ENCODE measurements at places on chromosomes 11 and 22.

DNA sequence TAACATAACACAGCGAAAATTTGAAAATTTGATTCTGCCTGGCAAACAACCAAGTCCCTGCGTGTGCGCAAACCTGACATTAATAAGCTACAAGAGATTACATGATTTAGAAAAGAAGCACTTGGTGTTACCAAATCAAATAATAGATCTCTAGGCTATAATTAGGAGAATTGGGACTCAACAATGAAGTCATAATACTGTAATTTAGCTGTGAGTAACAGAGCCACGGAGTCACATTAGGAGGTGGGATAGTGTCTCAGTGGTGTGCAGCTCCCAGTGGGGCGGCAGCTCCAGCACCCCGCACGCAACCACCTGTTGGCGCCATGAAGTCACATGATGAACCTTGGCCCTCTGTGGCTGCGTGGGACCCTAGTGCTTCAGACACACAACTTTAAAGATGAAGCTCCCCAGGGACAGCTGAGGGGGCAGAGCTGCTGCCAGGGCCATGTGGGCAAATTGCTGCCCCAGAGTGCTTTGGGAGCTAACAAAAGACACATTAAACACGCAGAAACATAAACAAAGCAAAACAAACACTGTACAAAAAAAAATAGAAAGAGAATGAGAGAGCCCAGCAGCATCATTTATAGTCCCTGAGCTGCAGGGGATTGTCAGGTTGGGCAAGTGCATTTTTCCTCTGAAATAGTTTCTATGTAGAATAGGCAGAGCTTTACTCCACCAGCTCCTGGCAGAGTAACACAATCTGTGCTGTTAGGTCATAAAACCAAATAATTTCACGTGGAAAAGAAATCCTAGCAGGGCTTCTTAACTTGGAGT lies 605.6 kb downstream of the SOX6 start:
- DNase-seq: peak; percentile 76

DNA sequence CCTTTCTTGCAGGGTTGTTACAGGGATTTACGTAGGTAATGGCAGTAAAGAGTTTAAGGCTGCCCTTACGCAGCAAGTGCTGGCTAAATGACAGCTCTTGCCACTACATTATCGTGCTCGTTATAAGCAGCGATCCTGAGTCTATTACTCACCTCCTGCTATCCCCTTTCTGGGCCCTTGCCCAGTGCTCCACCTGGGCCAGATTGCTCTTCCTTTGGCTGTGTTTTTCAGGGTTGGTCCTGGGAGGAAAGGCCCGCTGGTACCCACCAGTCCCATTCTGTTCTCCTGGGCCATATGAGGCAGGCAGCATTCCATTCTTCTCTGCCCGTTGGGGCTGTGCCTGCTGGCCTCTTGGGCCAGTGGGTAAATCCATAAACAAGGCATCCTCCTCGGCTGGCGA lies 87.5 kb downstream of the C11orf58 start:
- no peak for DNase-seq

- DNase-seq: no peak
These were observed 259.8 kb upstream of the BLID start for GRCh38 chr11:122375687-122376399.

DNA sequence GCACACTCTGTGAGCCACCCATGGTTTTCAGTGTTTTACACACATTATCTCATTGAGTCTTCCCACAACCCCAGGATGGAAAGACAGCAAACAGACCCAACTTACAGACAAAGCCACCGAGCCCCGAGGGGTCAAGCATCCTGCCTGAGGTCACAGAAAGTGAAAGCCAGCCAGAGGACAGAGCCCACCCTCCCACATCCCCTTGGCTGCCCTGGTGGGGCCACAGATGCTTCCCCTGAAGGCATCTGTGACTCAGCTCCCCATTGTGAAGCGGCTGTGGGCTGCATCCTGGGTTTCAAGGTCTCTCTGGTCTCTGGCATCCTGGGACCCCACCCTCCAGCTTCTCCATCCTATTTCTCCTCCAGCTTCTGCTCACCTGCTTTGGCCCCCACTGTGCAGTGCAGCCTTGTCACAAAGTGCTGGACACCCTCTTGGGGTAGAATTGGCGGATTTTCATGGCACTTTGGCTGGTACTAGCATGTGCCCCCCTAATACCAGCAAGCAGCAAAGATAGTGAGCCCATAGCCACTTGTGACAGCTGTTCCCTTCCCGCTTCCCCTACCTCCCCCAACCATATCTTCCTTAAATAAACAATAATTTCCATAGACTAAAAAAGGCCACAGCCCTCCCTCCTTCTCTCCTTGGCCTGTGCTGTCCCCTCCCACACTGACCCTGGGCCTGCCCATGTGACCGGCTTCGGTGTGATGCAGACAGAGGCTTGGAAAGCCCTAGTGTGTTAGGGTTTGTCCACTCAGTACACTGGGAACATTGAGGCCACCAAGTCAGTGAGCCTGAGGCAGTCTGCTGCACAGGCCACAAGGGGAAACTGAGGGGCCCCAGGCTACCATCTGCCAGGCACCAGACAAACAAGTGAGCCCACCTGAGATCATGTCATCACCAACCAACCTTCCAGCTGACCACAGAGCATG lies 53.9 kb upstream of the SHISAL1 start:
- no peak for DNase-seq
